ENCODE measurements at places on chromosomes 12 and 14.
A peak's percentile ranks its signal among the peaks of the same experiment; 100 is the strongest.

- no peak overlapping the region for H3K4me3 ChIP-seq
- H3K27ac ChIP-seq, result no peak overlapping the region
- no peak for DNase-seq
- peaks cover 78% of the 10 kb centered on the region for H3K27me3 ChIP-seq
- peaks cover 12% of the 10 kb centered on the region for H3K4me1 ChIP-seq
- H3K36me3 ChIP-seq, result no peaks in the 10 kb centered on the region
These were observed 117.2 kb upstream of the DIO3 start for GRCh38 chr14:101444116-101444515.

DNA sequence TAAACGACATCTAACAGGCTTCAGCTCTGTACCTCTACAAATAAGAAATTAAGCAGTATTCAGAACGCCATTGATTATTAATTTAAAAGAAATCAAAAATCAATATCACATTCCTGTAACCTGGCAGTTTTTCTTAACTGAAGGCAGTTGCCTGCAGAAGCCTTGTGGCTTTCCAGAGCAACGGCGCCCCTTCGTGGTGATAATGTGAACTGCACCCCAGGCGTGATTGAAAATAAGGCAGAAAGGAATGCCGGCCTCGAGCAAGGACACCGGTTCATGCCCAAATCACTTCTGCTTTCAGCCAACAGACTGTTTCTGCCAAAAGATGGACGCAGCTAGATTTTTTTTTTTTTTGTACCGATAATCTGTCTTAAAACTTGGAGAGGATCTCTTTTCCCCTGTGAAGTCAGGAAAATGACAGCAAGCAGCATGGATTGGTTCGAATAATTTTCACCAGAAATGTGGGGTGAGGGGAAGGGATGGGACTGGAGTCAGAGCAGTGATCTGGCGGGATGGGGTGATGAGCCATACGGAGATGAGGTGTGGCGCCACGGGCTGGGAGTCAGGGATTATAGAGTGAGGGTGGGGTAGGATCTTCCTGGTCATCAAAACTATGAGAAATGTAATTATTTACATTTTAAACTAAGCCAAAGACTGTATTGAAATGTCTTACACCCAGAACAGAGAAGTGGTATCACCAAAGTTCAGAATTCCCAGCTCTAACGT, 473.0 kb downstream of the DPF3 start:
- H3K4me1 ChIP-seq, result peaks cover 27% of the 10 kb centered on the region
- peaks cover 2% of the 10 kb centered on the region for H3K27me3 ChIP-seq
- peak overlapping the region; percentile 58 for H3K27ac ChIP-seq
- H3K36me3 ChIP-seq, result peaks cover 17% of the 10 kb centered on the region
- no peak overlapping the region for H3K4me3 ChIP-seq
- peak; percentile 69 for DNase-seq

- H3K27me3 ChIP-seq, result no peaks in the 10 kb centered on the region
- no peak overlapping the region for H3K27ac ChIP-seq
- no peak for DNase-seq
- H3K4me3 ChIP-seq, result no peak overlapping the region
- no peaks in the 10 kb centered on the region for H3K36me3 ChIP-seq
These were observed 59.1 kb downstream of the CCDC60 start for GRCh38 chr12:119393677-119394076.

GRCh38 chr14:84646786-84647500, 883.0 kb upstream of the FLRT2 start:
- no peaks in the 10 kb centered on the region for H3K27me3 ChIP-seq
- no peak for DNase-seq
- H3K27ac ChIP-seq, result no peak overlapping the region
- H3K4me3 ChIP-seq, result no peak overlapping the region

- peaks cover 5% of the 10 kb centered on the region for H3K36me3 ChIP-seq
- no peak overlapping the region for H3K27ac ChIP-seq
- no peaks in the 10 kb centered on the region for H3K4me1 ChIP-seq
- no peaks in the 10 kb centered on the region for H3K27me3 ChIP-seq
- no peak for DNase-seq
These were observed 49.4 kb downstream of the ZDHHC17 start for GRCh38 chr12:76813265-76813664.

DNA sequence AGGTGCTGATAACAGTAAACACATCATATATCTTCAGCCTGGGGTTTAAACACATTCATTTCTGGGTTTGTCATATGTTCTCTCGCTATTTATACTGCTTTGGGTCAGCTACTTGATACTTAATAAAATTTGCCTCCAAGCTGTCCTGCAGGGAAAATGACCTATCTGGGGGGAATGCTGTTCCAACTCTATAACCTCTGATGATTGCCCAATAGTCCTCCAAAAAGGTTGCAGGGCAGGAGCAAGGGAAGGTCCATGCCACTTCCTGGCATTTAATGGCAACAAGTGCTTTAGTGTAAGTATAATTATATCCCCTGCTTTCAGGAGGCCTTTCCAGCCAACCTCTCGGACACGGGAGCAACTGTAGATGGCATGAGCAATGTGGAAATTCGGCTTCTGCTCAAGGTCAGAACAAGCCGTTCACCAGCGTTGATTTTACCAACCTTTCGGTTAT, 198.0 kb upstream of the EEA1 start:
- no peaks in the 10 kb centered on the region for H3K4me1 ChIP-seq
- no peaks in the 10 kb centered on the region for H3K36me3 ChIP-seq
- H3K27ac ChIP-seq, result no peak overlapping the region
- DNase-seq, result no peak
- H3K27me3 ChIP-seq, result peaks cover 2% of the 10 kb centered on the region

DNA sequence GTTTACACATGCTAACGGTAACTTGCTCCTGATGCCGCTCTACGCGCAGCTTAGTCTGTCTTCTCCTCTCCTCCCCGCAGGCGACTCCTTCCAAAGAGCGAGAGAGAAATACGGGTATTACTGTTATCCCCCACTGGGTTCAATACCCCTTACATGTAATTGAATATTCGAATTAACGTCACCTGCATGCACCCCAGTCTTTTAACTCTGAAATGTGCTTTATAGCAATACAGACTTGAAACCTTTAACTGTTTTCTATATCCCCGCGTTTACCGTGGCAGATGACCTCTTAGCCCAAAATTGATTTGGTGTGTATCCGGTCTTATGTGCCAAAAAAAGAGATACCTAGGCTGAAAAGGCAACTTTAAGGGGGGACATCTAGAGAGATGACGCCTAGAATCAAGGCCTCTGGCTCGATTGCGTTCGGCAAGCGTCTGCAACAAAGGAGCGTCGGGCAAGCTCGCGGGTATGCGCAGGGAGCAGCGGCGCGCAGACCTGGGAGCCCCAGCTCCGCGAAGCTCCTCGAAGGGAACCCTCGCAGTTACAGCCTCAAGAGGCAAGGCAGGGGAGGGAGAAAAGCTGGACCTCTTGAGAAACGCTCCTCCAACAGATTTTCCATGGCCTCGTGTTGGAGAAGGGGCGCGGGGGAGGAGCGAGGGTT, 6.8 kb upstream of the FOXG1 start:
- H3K4me3 ChIP-seq, result no peak overlapping the region
- no peaks in the 10 kb centered on the region for H3K4me1 ChIP-seq
- DNase-seq, result no peak
- H3K27me3 ChIP-seq, result peaks cover 68% of the 10 kb centered on the region
- peak overlapping the region; percentile 34 for H3K27ac ChIP-seq
